ENCODE measurements at places on chromosomes 3 and 15. TPM values are rescaled to one million over a fixed set of nuclear protein-coding genes. Genes with fewer than 3 reads are reported as not detected.

The NMNAT3 gene
- 1.9 TPM for total RNA-seq

The SLC25A20 gene
- total RNA-seq: 29.1 TPM

The SERINC4 gene
- total RNA-seq: 0.26 TPM

The CCDC54 gene
- not detected for total RNA-seq

GRCh38 chr15:88891540-88892254 is 3.6 kb downstream of the HAPLN3 start:
- no peak for DNase-seq

GRCh38 chr15:89781891-89782618 is 5.9 kb downstream of the MESP2 start:
- no peak for DNase-seq

DNA sequence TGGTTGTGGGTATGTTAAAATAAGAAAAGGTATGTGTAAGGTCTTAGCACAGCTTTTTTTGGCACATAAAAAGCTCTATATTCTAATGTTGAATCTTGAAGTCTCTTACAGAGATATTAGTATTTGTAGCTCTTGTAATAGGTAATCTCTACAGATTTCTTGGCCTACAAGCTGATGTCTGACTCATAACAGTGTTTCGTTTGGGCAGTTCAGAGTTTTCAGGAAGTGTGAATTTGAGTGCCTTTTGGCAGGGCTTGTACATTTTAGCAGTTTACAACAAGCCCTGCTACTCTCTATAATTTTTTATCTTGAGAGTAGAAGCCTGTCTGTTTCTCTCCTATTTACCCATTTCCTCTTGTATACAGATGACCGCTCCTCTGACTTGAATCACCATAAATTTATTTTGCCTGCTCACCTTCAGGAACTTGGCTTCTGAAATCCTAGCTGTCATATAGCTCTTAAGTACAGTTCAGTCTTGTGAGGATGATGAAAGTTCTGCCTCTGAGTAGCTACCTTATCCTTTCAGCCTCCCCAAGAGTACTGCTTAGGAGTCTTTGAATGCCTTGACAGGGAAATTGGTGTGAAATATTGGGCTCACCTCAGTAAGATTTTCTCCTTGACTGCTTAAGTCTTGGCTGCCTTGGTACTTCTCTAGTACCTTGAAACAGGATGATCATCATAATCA is 419.9 kb upstream of the RARB start:
- DNase-seq: no peak

- DNase-seq: no peak
These were observed 25.8 kb downstream of the SPSB4 start for GRCh38 chr3:141076797-141077571.

The CYP1A2 gene
- total RNA-seq: not detected

DNA sequence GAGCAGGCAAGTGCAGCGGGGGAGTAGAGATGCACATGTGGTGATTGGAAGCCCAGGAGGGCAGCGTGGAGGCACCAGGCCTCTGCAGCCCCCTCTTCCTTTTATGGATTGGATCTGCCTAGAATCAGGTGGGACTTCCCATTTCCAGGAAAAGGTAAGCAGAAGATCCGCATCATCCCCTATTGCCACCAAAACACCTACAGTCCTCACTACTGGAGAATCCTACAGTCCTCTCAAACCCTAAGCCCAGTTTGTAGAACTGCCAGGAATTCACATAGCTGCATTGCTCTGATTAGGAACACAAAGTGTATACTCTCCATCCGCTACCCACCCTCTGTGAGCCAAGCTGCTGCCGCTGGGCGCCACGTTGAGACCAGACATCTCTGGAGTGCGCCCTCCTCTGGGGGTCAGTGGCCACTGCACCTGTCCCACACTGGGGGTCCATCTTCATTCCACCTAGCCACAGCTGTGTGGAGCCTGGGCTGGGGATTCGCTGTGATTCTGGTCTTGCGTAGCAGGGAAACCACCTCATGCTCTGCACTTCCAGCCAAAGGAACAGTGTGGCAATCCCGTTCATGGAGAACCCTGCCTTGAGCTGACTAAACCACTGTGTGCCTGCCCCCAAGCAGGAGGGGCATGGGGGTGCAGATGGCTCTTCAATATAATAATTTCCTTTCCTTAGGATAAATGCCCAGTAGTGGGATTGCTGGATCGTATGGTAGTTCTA is 88.9 kb upstream of the PTX3 start:
- DNase-seq: no peak

- no peak for DNase-seq
These were observed 97.5 kb downstream of the GOLIM4 start for GRCh38 chr3:167998253-167998652.

The WDR93 gene
- total RNA-seq: not detected
